ENCODE measurements at places on chromosomes 7 and 10.

DNA sequence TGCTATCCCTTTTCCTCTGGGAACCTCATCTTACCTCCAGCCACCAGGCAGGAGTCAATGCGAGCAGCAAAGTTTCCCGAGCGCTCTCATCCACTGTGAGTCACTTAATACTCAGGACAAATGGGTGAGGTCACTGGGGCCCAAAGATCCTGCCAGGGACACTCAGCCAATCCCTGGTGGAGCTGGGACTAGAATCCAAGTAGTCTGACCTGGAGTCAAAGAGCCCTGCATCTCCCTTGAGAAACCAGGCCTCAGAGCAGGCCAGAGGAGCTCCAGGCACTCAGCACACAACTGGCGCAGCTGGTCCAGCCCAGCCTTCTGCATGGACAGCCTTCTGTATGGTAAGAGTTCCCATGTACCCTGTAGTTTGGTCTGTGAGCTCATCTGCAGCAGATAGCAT is 142.3 kb downstream of the MAPK8 start:
- no peak for DNase-seq

DNA sequence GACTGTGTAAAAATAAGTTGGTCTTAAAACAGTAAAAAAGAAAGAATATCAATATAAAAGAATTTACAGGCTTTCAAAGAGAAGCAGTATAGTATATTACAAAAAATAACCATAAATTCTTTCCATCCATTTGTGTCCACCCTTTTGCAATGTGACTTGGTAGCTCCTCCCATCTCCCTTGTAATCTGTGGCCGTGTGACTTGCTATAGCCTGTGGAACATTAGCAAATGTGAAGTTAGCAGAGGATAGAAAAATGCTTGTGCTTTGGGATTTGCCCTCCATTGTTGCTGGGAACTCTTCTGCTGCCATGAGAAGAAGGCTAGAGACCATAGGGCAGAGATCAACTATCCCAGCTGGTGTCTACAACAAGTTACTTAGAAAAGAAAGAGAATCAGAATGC is 30.2 kb downstream of the KLHL7 start:
- DNase-seq: no peak

DNA sequence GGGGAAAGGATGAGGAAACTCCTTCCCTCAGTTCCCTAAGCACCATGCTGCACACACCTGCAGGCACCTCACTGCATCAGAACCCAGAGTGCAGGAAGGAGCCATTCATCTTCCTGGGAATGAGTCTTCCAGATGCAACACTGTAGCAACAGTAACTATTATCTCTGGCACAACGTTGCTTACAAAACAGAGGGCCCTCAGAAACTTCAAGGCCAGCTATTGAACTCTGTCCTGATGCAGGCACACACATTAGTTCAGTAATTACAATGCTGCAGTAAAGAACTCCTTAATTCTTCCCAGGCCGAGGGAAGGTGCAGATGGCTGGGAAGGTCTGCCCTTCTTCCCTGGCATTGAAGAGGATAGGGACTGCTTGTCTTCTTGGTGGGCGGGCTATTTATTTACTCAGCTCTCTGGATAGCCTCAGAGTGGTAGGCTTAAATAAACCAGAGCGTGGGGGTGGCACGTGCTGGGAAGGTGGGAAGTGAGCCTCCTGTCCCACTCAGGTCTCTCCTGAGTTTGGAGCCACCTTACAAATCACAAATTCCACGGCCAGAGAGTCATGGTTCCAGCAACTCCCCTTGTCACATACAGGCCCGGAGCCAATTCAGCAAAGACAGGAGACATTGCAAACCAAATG is 125.1 kb upstream of the JCAD start:
- no peak for DNase-seq

GRCh38 chr7:114212721-114213429 is 201.7 kb upstream of the FOXP2 start:
- no peak for DNase-seq
